Bronchial epithelial cell (primary cell): ENCODE measurements at places on chromosomes 6 and 20. TPM values are rescaled to one million over a fixed set of nuclear protein-coding genes. Genes with fewer than 3 reads are reported as not detected.

The SPATA25 gene
- total RNA-seq, result 0.53 and 0.90 TPM in 2 replicates

The TINAG gene
- not detected in 2 replicates for total RNA-seq

The SULF2 gene
- total RNA-seq, result 25.3 and 31.6 TPM in 2 replicates

The HLA-DOB gene
- total RNA-seq, result 0.26 and 3.2 TPM in 2 replicates

The BPIFB3 gene
- not detected in 2 replicates for total RNA-seq

The ESR1 gene
- under 0.01 and 0.13 TPM in 2 replicates for total RNA-seq
